Caco-2 (cell line): ENCODE measurements at places on chromosomes 7 and 10.

- peak; percentile 21 for DNase-seq
Observed at GRCh38 chr7:80760292-80760691, 121.8 kb downstream of the CD36 start.

DNA sequence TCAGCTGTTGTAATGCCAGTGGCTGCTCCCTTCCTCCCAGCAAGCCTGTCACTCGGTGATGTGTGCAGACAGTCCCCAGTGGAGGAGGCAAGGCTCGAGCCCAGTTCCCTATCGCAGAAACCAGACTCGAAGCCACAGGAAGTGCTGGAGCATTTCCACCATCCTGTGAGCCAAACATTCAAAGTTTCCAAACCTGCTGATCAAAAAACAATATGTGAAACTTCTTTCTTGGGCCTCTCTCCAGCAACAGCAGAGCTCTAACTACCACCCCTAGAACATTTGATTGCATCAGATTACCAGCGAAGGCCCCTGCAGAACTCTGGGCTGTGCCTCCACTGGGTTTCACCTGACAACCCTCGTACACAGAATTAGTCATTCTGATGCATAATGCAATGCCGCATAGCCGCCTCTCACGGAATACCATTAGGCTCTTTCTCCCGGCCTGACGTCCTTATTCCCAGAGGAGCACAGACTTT, 94.0 kb downstream of the ELMO1 start:
- no peak for DNase-seq

DNA sequence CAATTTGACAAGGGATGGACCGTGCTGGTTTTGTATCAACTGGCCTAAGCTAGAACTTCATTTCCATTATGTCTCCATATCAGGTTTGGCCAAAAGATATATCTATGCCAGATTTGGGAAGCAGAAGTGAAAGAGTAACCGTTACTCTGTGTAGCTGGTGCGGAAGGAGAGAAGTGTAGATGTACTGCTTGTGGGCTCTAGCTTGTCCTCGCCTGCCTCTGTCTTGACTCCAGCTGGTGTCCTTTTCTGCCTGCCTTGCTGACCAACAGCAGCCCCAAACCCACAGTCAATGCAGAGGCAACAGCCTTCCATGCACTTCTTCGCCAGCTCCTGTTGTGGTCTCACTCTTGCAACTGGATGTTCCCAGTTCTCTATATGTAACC, 128.5 kb downstream of the KIF20B start:
- no peak for DNase-seq

DNA sequence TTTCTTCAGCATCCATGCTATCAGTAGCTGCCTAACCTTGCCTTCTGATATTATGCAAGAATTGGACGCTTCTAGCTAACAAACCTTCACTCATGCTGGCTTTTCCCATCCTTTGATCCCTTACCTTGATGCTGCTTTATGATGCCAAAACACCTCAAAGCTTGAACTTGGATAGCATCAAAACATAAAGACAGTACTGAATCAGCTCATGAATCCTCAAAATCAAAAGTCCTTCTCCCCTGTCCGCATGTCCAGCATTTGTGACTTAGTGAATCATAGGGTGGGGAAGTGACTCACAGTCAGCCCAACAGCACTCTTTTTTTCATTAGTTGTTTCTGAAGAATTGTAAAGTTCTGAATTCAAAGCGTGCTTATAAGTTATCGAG, 89.5 kb upstream of the PIK3CG start:
- DNase-seq: no peak

DNA sequence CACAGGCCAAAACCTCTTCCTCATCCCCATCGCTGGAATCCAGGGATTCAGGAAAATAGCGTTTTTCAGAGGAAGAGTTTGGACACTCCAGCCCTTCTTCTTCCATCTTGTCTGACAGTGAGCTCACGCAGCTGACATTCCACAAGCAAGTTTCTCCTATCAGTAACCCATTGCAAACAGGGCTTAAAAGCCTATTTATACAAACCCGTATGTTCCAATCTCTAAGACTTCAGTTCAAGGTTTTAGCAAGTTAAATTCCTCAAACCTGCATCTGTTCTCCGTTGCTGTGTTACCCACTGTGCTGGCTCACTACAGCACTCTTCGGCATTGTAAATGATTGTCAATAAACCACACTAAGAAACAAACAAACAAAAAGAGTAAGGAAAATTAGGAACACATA, 373 bp downstream of the DHX32 start:
- no peak for DNase-seq

DNA sequence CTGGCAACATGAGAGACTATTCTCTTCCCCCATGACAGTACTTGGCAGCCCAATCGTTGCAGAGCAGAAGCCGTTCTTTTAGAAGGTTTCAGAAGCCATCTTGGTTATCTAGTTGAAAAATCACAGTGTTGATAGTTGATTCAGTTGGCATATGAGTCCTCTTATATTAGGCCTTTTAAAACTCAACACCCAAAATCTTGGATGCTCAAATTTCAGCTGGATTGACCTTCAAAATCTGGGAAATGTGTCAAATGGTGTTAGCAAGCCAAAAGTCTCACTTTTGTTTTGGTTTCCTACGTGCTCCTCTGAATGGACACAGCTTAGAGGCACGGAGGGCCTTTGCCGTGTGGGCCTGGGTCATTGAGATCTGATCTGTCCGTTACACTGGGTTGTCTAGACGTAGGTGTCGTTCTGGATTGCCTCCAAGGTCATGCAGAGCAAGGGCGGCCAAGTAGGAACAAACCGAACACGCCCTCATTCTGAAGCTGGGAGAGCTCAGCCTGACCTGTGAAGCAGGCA, 59.3 kb upstream of the BMPER start:
- DNase-seq: no peak

DNA sequence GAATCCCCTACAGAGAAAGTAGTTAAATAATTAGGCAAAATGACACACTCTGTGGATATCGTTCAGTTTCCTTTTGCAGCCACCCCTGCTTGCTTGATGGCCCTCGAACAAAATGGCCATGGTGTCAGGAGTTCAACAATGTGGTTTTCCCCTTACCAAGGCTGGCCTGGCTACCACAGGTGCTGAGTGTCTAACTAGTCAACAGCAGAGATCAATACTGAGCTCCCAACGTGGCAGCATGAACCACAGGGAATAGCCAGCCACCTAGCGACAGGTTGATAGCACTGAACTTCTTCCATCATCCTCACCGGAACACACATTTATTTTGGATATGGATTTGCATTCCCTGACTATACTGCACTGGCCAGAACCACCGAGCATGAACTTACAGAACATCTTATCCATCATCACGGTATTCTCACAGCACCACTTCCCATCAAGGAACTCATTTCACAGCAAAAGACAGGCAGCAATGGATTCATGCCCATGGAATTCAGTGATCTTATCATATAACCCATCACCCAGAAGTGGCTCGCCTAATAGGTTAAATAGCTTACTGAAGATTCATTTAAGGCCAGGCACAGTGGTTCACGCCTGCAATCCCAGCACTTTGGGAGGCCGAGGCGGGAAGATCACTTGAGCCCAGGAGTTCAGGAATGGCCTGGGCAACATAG, 6.3 kb downstream of the C10orf67 start:
- DNase-seq: peak; percentile 29

DNA sequence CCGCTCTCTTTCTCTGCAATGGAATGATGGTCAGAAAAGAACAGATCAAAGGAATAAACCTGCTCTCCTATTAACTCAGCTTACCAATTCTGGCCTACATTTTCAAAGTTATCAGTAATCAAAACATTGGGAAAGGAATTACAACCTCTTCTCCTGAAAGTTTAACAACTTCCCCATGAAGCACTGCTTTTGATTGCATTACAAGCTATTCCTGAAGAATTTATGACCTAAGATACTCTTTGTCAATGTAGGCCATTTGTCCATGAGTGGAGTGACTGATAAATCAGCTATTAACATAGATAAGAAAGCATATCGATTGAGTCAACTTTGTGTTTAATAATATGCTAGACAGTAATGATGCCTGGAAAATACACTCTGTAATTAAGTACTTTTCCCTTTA, 271.7 kb upstream of the C7orf33 start:
- DNase-seq: no peak

- no peak for DNase-seq
Observed at GRCh38 chr7:31254926-31255325, 85.6 kb downstream of the NEUROD6 start.

GRCh38 chr10:123134915-123135414, 805 bp upstream of the HMX3 start:
- no peak for DNase-seq

- no peak for DNase-seq
Observed at GRCh38 chr7:54349229-54349628, 192.9 kb upstream of the VSTM2A start.

- no peak for DNase-seq
Observed at GRCh38 chr10:86339226-86339865, 27.2 kb downstream of the GRID1 start.

GRCh38 chr10:129491123-129491734, 24.2 kb downstream of the MGMT start:
- peak; percentile 15 for DNase-seq

- DNase-seq: peak; percentile 36
Observed at GRCh38 chr7:54354436-54354835, 187.7 kb upstream of the VSTM2A start.

GRCh38 chr7:34844406-34844805, 186.4 kb downstream of the NPSR1 start:
- DNase-seq: no peak

DNA sequence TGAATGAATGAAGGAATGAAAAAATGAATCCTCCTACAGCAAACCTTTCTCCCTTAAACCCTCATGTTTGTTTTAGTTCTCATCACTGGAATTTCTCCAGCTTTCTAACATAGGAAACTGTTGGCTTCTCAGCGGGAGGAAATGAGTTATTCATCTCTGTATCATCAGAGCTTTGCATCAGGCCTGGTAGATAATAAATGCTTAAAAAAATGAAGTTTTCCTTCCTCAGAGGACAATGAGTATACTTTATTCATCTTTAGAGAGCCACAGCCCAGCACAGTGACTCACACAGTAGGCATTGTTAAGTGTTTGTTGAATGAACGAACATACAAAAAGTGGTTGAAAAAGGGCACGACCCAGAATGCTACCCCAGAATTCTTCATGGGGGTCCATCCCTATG, 62.6 kb downstream of the COL13A1 start:
- DNase-seq: no peak

DNA sequence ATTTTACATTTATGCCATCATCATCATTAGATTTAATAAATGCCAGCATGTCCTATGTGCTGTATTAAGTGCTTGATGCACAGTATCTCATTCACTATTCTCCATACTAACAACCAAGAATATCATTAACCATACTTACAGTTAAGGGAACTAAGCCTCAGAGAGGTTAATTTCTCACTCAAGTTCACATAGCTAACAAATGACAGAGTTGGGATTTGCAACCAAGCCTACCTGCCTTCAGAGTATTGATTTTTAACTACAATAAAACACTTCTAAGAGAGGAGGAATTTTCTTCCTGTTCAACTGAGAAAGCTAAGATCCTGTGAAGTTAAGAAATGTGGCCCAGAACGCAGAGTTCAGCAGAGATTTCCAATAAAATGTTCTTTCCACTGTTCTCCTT, 403.0 kb downstream of the KCNMA1 start:
- no peak for DNase-seq

- DNase-seq: no peak
Observed at GRCh38 chr7:121192834-121193233, 136.0 kb upstream of the WNT16 start.

DNA sequence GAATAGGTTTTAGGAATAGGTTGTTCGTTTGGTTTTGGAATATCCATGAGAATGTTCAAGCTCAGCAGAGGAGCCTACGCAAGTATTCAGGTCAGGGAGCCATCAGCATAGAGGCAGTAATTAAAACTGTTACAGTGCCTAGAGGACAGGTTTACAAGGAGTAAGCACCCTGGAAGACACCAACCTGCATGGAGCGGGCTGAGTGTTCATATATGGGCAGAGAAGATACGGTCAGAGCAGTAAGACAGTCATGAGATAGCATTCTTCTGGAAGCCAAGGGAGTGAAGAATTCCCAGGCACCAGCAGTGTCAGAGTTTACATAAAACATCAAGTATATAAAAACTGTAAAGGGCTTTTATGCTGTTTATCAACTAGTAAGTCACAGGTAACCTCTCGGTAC, 96.5 kb downstream of the LRRC4 start:
- DNase-seq: no peak

DNA sequence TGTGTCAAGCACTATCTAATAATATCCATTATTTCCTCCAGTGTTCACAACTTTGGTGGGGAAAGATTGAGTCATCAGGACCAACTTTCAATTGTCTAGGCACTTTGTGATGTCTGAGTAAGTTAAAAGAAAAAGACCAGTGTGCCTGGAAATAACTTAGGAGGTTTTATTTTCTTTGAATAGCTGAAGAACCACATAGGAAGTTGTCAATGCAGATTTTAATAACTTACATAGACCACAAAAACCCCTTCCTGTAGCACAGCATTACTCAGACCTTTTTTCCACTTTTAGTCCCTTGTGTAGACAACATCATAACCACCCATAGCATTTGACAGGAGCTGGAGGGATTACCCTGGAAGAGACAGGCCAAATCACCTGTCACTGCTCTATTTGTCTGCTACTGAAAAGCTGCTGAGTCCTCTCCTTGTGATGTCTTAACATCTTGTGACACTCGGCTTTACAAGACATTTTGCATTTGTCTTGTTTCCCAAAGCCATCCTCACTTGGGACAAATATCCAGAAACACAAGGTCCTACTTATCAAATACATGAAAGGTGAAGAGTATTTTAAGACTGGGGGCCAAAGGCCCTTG, 241.5 kb upstream of the PTER start:
- no peak for DNase-seq

- no peak for DNase-seq
Observed at GRCh38 chr7:92697414-92697813, 107.2 kb upstream of the FAM133B start.

GRCh38 chr7:129907122-129907736, 45.5 kb downstream of the UBE2H start:
- no peak for DNase-seq
